ENCODE measurements at places on chromosomes 7 and 10.

- H3K4me1 ChIP-seq: no peaks in the 10 kb centered on the region
- H3K27ac ChIP-seq: no peak overlapping the region
- no peaks in the 10 kb centered on the region for H3K36me3 ChIP-seq
- H3K4me3 ChIP-seq: no peak overlapping the region
These were observed 29.3 kb downstream of the NPS start for GRCh38 chr10:127578259-127578960.

DNA sequence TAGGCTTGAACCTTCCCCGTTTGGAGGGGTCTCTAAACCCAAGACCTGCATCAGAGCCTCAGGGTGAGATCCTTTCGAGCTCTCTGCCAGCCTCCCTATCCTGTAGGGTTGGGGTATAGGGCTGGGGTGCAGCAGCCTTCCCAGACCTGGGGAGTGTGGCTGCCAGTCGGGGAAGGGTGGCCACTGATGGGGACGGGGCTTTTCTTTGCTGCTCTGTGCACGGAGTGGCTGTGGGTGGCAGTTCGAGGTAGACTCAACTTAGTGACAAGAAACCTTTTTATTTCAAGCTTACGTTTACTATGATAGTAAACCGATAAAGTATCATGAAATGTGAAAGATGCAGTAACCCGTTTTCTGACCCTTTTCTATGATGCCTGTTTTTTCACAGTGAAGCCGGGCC is 13.0 kb downstream of the ZNF316 start:
- no peak for DNase-seq
- H3K4me3 ChIP-seq: no peak overlapping the region
- H3K27me3 ChIP-seq: no peaks in the 10 kb centered on the region
- no peaks in the 10 kb centered on the region for H3K4me1 ChIP-seq
- peaks cover 57% of the 10 kb centered on the region for H3K36me3 ChIP-seq

DNA sequence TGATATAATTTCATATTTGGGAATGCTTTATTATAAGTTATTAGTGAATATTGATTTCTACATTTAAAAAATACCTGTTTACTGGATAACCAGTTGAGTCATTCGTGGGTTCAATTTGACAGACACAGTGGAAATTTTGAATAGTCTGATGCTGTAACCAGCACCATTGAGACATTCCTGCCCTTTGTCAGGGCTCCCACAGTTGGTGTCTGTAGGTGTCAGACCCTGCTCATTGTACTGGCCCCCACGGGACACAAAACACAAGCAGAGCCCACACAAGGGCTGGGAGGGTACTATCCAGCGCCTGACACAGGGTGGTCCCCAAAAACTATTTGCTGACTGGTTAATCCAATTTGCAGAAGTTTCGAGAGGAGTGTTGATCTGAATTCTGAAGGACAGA is 35.9 kb downstream of the EEPD1 start:
- no peaks in the 10 kb centered on the region for H3K36me3 ChIP-seq
- no peak for DNase-seq
- H3K27me3 ChIP-seq: no peaks in the 10 kb centered on the region
- H3K4me3 ChIP-seq: no peak overlapping the region
- no peaks in the 10 kb centered on the region for H3K4me1 ChIP-seq

- H3K4me3 ChIP-seq: no peak overlapping the region
- no peaks in the 10 kb centered on the region for H3K27me3 ChIP-seq
- no peak overlapping the region for H3K27ac ChIP-seq
- H3K4me1 ChIP-seq: no peaks in the 10 kb centered on the region
- no peaks in the 10 kb centered on the region for H3K36me3 ChIP-seq
These were observed 6.5 kb downstream of the ELFN1 start for GRCh38 chr7:1676550-1677078.

DNA sequence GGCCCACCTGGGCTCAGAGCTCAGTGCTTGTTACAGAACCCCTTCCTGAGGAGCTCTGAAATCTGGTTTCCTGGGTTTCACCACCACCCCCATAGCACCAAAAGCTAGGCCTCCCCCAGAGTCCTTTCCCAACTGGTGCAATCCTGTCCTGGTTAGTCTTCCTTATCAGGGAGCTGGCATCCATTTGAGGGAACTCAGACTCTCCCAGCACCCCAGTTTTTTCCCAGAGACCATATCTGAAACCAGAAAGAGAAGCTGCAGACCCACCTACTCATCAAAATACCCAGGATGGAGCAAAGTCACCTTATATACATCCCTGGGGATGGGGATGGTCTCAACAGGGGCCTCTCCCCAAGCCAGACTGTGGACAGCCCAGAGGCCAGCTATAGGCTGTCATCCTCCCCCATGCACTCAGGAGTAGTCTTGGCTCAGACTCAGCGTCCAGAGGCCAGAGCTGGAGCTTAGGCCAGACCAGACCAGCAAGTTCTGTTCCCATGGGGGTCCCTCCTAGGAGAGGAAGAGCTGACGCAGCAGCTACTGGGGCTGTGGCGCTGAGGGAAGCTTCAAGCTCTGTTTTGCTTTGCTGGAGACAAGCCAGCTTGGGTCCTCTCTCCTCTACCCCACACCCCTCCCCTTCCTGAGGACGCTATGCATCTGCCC is 3.0 kb downstream of the TBATA start:
- no peaks in the 10 kb centered on the region for H3K36me3 ChIP-seq
- H3K27me3 ChIP-seq: no peaks in the 10 kb centered on the region
- H3K27ac ChIP-seq: no peak overlapping the region
- no peak for DNase-seq
- no peaks in the 10 kb centered on the region for H3K4me1 ChIP-seq

GRCh38 chr7:101816595-101817470 is 593 bp upstream of the CUX1 start:
- no peaks in the 10 kb centered on the region for H3K36me3 ChIP-seq
- peaks cover 10% of the 10 kb centered on the region for H3K27me3 ChIP-seq
- no peak overlapping the region for H3K4me3 ChIP-seq
- DNase-seq: peak; percentile 13
- peaks cover 25% of the 10 kb centered on the region for H3K4me1 ChIP-seq

DNA sequence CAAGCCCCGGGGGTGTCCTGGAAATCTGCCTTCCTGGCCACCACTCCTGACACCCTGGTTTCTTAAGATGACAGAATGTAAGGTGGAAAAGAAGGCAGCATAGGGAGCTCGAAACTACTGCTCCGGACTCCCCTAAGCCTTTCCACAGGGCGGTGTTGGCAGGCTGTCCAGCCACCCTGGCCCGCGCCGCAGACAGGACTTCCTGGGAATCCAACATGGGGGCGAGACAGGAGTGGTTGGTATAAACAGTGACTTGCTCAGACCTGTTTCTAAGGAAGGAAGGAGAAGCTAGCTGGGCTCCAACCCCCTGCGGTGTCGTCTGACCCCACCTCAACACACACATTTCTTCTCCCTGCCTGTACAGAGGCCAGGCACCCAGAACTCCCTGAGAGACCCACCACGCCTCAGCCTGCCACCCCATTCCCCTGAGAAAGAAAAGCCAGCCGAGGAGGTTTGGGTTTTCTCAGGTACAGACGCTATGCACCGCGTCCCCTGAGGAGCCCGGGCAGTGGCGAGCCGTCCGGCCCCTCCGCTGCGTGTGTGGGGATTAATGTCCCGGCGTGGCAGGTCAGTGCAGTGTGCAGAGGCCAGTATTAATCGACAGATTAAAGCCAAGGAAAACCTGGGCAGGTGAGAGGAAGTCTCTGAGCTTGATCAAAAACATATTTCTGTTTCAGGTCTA is 349.6 kb upstream of the MKI67 start:
- H3K4me1 ChIP-seq: no peaks in the 10 kb centered on the region
- DNase-seq: no peak
- no peak overlapping the region for H3K27ac ChIP-seq
- H3K4me3 ChIP-seq: no peak overlapping the region
- H3K36me3 ChIP-seq: no peaks in the 10 kb centered on the region

GRCh38 chr10:98212196-98212595 is 55.8 kb downstream of the LOXL4 start:
- H3K27me3 ChIP-seq: no peaks in the 10 kb centered on the region
- H3K27ac ChIP-seq: no peak overlapping the region
- H3K4me1 ChIP-seq: no peaks in the 10 kb centered on the region

DNA sequence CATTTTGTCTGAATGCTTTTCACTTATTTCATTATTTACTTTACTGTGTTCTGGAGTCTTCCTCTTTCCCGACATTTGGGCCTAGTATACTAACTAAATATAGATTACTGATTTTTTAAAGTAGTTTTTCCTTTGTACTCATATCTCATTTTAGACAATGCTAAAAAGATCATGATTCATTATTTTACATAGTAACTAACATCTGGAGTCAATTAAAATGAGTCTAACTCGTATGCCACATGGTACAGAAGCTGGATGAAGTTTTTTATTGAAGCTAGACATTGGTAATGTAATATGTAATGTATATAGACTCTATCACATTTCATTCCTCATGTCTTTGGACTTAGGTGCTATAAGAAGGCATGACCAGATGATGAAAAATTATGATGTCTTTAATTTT is 156.3 kb upstream of the HGF start:
- H3K27ac ChIP-seq: no peak overlapping the region
- no peak overlapping the region for H3K4me3 ChIP-seq
- no peaks in the 10 kb centered on the region for H3K36me3 ChIP-seq
- H3K27me3 ChIP-seq: no peaks in the 10 kb centered on the region
- DNase-seq: no peak
- no peaks in the 10 kb centered on the region for H3K4me1 ChIP-seq

DNA sequence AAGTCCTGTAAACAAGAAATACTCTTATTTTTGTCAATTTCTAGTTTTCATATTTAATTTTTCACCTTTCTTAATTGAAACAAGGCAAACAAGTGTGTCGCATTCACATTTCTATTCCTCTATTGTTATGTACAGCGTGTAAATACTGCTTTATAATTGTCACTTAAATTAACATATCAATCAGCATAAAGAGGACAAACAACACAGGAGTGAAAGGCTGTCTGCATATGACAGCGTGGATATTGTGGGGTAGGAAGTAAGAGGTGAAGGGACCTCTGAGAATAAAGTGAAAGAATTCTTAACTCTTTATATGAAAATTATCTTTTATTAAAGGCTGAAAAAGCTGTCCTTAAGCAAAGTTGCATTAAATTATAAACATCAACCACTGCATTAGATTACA is 797.9 kb upstream of the COBL start:
- no peak for DNase-seq
- H3K27ac ChIP-seq: no peak overlapping the region
- no peaks in the 10 kb centered on the region for H3K4me1 ChIP-seq
- H3K27me3 ChIP-seq: no peaks in the 10 kb centered on the region

DNA sequence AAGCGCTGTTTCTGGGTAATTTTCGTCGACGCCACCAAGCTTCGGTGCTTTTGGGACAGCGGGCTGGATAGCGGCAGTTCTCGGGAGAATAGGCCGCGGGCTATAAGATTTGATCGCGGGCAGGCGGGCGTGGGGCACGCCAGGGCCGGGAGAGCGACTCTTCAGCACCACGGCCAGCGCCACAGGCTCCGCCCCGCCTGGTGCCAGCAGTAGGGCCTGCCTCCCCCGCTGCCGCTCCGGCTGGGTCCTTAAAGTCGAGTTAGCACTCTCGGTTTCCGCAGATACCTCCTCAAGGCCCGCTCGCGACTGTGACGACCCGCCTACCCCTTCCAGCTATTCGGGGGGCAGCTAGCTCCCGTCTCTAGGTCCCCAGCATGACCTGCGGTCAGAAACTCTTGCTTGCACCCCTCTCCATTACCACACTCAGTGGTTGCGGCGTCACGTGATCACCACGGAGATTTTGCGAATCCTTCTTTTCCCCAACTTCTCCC is 9.4 kb downstream of the NXPH1 start:
- H3K4me3 ChIP-seq: no peak overlapping the region
- no peaks in the 10 kb centered on the region for H3K4me1 ChIP-seq
- no peak overlapping the region for H3K27ac ChIP-seq
- peak; percentile 7 for DNase-seq

DNA sequence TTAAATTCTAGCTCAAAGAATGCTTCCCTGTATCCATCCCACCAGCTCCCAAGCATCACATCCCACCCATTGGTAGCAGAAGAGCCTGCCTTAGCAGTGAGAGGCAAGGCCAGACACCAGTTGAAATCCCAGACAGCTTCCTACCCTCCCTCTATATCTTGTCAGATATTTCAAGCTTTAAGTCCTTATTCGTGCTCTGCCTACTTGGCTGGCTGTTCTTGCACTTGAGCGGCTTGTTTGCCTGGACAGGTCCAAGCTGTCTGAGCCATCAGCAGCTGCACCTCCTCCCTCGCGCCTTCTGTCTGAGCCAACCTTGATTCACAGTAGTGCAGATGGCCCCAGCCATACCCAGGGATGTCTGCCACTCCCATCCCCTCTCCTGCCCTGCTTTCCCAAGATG is 16.4 kb downstream of the LRRC4 start:
- H3K27me3 ChIP-seq: no peaks in the 10 kb centered on the region
- H3K27ac ChIP-seq: no peak overlapping the region
- no peak overlapping the region for H3K4me3 ChIP-seq
- H3K4me1 ChIP-seq: no peaks in the 10 kb centered on the region
- no peak for DNase-seq

GRCh38 chr7:26091933-26092332 is 60.1 kb upstream of the NFE2L3 start:
- DNase-seq: peak; percentile 73
- H3K36me3 ChIP-seq: no peaks in the 10 kb centered on the region
- peaks cover 20% of the 10 kb centered on the region for H3K4me1 ChIP-seq

DNA sequence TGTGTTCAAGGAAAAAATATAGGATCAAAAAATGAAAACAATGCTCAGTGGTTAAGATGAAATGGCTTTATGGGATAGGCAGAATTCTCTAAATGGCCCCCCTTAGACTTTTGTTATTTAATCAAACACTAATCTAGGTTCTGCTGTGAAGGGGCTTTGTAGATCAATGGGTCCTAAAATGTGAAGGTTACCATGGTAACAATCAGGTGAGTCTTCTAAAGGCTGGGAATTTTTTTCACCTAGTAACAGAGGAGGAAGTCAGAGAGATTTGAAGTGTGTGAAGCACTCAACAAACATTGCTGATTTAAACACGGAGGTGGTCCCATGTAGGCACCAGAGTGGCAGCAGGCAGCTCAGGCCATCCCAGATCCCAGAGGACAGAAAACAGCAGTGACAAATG is 11.1 kb downstream of the OR2A14 start:
- no peak overlapping the region for H3K4me3 ChIP-seq
- H3K4me1 ChIP-seq: no peaks in the 10 kb centered on the region
- no peak overlapping the region for H3K27ac ChIP-seq
- no peaks in the 10 kb centered on the region for H3K36me3 ChIP-seq
- DNase-seq: no peak

- H3K4me3 ChIP-seq: no peak overlapping the region
- H3K27me3 ChIP-seq: no peaks in the 10 kb centered on the region
- H3K27ac ChIP-seq: no peak overlapping the region
- DNase-seq: no peak
These were observed 109.5 kb upstream of the CDCA7L start for GRCh38 chr7:22055226-22055625.

GRCh38 chr10:14026325-14026724 is 304.4 kb downstream of the FRMD4A start:
- DNase-seq: no peak
- peaks cover 6% of the 10 kb centered on the region for H3K27me3 ChIP-seq

Measured in CD4-positive, CD25-positive, alpha-beta regulatory T cell (primary cell).